Motor neuron (in vitro differentiated cells): ENCODE measurements at places on chromosomes 5 and 9. TPM values are rescaled to one million over a fixed set of nuclear protein-coding genes. Genes with fewer than 3 reads are reported as not detected.
A peak's percentile ranks its signal among the peaks of the same experiment; 100 is the strongest.

Gene HBEGF
- total RNA-seq = 0.48 and 0.56 TPM in 2 replicates

Gene SHISAL2B
- total RNA-seq = 0.47 and 1.2 TPM in 2 replicates

Gene KCNN2
- 2.8 and 3.9 TPM in 2 replicates for total RNA-seq

Gene PRSS3
- total RNA-seq = not detected in 2 replicates

DNA sequence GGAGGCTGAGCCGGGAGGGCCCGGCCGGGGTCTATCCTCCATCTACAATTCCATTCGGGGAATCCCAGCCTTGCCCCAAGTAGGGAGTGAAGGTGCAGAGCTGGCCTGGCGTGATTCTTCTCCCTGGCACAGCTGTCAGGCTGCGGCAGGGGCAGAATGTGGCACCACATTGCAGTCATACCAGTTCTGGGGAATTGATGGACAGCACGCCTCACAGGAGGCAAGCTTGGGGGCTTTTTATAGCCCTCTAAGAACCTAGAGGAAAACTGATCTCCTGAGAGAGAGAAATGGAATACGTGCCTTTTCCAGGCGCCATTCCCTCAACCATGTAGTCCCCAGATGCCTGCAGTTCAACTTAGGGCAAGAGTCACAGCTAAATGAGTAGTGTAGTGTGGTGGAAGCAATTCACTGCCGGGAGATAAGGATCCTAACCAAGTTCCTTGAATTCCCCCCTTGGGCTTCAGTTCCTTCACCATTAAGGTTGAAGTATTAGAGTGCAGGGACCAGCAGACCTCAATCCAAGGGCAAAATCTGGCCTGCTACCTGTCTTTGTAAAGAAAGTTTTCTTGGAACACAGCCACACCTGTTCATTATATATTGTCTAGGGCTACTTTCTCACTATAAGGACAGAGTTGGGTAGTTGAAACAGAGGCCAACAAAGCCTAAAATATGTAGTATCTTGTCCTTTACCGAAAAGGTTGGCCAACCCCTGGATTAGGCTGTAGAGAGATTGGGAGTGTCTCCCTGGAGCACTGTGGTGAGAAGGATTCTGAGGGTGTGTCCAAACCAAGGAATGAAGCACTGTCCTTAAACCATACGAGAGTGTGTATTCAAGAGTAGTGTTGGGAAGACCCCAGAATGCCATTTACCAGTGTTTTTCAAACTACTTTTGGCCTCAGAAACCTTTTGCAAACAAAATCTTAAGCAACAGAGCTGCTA, 10.6 kb downstream of the AFAP1L1 start:
- ATAC-seq = no peak

DNA sequence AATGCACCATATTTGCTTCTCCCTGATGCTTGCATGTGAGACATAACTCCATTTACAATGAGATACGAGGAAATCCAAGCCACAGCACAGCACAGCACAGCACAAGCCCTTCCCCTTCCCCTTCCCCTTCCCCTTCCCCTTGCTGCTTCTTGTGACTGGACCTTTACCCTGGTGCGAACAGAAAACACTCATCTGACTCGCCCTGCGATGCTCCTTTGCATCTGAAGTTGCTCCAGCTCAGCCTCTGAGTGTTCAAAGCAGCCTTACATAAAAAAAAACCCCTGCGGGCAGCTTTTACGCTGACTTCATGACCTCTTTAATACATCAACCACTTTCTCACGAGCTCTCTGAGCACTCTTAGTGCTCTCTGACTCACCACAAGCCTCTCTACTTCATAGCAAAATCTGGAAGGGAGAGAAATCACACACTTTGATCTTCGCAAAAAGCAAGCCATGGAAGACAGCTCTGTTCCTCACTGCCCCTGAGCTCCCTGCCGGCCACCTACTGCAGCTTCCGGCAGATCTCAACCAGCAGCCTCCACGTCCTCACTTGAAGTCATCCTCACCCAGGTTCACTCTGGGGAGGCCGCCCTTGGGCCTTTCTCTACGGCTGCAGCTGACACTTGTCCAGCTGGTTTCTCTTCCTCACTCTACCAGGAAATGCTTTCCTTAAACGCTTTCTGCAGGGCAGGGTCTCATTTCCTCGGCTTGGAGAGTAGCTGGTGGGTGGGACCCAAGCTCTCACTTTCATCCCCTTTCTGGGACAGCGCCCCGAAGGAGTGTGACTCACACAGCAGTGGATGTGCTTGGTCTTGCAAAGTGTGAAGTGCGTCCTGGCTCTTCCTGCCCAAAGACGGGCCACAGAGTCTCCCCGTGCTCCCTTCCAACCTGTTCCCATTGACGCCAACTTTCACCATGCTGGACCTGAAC, 5.3 kb downstream of the SLC34A1 start:
- ATAC-seq = peak; percentile 81

- ATAC-seq = peak; percentile 65
Observed at GRCh38 chr5:62779010-62779422, 200.4 kb downstream of the LRRC70 start.

GRCh38 chr9:11149065-11149464, 536.3 kb upstream of the PTPRD start:
- ATAC-seq = no peak

DNA sequence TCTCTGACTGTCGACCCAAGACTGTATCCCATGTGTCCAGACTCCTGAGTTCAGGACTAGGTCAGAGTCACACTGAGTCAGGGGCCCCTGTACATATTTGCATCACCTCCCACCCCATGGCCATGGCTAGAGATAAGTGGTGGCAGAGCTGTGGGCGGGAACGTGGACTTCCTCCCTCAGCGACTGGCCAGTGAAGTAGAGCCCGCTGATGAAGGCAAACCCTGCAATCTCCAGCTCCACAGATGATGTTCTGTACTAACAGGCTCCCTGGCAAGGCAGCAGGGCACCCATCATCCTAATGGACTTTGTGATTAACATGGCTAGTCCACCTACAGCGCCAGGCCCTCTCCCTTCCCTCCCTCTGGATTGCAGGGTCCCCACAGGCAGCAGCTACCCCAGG, 110.5 kb upstream of the LRRTM2 start:
- ATAC-seq = peak; percentile 20

- no peak for ATAC-seq
Observed at GRCh38 chr9:136607334-136607919, 55.3 kb upstream of the EGFL7 start.

DNA sequence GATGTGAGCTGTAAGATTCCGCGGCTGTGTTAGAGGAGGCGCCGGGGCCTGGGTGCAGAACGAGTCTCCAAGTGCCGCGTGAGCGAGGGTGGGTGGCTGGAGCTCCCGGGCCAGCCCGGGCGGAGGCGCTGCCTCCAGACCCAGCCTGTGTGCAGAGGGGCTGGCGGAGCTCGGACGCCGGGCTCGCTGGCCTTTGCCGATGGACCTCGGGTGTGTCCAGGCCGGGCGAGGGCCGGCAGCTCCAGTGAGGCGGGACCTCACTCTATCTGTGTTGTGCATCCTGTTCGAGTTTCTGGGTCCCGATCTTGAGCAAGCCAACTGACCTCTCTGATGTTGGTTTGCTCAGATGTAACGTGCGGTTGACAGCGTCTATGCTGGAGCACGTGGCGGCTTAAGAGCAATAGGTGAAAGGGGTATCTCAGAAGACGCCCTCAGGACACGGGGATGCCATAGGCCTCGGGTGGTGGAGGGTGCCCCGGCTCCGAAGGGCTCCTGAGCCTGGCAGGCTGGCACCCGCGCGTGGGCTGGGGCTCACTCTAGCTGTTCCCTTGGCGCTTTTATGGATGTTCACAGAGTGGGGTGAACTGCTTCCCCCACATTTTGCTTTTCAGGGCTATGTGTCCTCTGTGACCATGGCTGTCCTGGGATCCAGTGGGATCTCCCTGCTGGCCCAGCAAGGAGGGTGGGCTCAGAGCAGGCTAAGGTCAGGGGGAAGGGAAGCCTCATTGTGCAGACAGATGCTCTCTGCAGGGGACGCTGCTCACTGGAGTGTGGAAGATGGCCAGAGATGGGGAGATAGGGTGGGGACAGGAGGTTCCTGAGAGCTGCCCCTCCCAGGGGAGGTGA, 69.8 kb downstream of the MRPL36 start:
- ATAC-seq = no peak

GRCh38 chr5:37740331-37741066, 99.3 kb downstream of the GDNF start:
- no peak for ATAC-seq

DNA sequence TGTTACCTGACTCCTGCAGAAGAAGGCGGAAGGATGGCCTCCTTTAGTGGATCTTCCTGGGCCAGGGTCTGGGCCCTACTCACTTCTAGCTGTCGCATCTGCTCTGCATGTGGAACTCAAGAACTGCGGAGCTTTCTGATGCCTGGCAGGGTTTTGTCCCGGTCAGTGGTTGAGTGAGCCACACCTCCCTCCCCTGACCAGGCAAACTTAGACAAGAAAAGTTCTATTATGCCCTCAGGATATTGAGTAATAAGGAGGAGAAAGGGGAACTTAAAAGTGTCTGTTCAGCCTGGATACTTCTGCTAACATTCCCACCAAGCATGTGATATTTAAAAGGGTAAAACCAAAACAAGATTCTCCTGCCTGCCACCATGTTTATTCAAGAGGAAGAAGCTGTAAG, at the start of gene FYB1:
FYB1 (minus strand) TSS at position 127 of the 400 bp plus-strand sequence. CDS start 16,603 bp downstream, outside the sequence.
- no peak for ATAC-seq
